Activated T-helper 1 cell treated with anti-CD3 and anti-CD28 coated beads, Interleukin-12 subunit alpha, Interleukin-12 subunit beta, Interleukin-2, Interleukin-4 antibody, amounts not matched to agents 30 ng/mL and 10 ng/mL and 1 ng/mL, durations not matched to agents 14 hours and 24 hours and 36 hours (primary cell): ENCODE measurements at places on chromosomes 6 and 20. TPM values are rescaled to one million over a fixed set of nuclear protein-coding genes. Genes with fewer than 3 reads are reported as not detected.

GRCh38 chr6:133241901-133242636 lies 912 bp downstream of the EYA4 start:
- H3K36me3 ChIP-seq, result no peaks in the 10 kb centered on the region
- peak overlapping the region; percentile 7 for H3K4me3 ChIP-seq
- DNase-seq, result no peak
- peak overlapping the region; percentile 18 for H3K27ac ChIP-seq
- H3K27me3 ChIP-seq, result peaks cover 61% of the 10 kb centered on the region

- H3K4me3 ChIP-seq, result peak overlapping the region; percentile 68
- H3K27ac ChIP-seq, result no peak overlapping the region
- peak; percentile 28 for DNase-seq
- H3K27me3 ChIP-seq, result peaks cover 37% of the 10 kb centered on the region
Measured at GRCh38 chr20:45823949-45824835, 2.9 kb downstream of the TNNC2 start.

DNA sequence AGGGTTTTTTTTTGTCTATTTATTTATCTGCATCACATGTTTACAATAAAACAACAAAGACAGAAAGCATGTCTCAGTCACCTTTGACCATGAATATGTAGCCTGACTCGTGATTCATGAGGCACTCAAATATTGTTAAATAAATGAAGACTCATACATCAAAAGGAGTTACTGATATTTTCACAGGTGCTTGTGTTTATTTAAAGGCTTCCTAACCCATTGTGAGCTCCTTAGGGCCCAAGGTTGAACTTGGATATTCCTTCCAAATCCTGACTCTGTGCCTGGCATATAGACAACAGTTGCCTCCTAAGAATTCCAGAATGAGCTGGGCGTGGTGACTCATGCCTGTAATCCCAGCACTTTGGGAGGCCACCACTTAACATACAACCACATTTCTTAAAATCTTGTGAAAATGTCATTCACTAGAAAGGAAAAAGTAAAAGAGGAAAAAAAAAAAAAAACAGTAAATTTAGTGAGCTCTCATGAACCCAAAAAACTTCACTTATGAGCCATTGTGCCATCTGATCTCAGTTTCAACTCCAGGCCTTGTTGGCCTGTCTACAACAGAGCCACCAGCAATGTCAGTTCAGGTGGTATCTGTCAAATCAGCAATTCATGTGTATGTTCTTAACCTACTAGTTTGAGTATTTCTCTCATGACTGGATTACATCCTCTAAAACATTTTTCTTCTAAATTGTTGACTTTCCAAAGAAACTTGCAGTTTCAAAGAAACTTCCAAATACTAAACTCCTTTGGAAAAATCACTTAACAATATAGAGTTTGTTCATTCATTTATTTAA lies 162.7 kb upstream of the MARCKS start:
- H3K36me3 ChIP-seq, result no peaks in the 10 kb centered on the region
- DNase-seq, result no peak
- no peaks in the 10 kb centered on the region for H3K4me1 ChIP-seq
- H3K27ac ChIP-seq, result no peak overlapping the region
- no peaks in the 10 kb centered on the region for H3K27me3 ChIP-seq

TREML1 gene
- total RNA-seq, result not detected in 2 replicates

SRSF6 gene
- 207 and 219 TPM in 2 replicates for total RNA-seq

ADGRF4 gene
- total RNA-seq, result not detected in 2 replicates

GRCh38 chr6:166903500-166903899 lies 52.9 kb downstream of the RNASET2 start:
- no peak for DNase-seq
- H3K36me3 ChIP-seq, result peaks cover 2% of the 10 kb centered on the region
- no peak overlapping the region for H3K27ac ChIP-seq
- H3K4me1 ChIP-seq, result peaks cover 18% of the 10 kb centered on the region

DNA sequence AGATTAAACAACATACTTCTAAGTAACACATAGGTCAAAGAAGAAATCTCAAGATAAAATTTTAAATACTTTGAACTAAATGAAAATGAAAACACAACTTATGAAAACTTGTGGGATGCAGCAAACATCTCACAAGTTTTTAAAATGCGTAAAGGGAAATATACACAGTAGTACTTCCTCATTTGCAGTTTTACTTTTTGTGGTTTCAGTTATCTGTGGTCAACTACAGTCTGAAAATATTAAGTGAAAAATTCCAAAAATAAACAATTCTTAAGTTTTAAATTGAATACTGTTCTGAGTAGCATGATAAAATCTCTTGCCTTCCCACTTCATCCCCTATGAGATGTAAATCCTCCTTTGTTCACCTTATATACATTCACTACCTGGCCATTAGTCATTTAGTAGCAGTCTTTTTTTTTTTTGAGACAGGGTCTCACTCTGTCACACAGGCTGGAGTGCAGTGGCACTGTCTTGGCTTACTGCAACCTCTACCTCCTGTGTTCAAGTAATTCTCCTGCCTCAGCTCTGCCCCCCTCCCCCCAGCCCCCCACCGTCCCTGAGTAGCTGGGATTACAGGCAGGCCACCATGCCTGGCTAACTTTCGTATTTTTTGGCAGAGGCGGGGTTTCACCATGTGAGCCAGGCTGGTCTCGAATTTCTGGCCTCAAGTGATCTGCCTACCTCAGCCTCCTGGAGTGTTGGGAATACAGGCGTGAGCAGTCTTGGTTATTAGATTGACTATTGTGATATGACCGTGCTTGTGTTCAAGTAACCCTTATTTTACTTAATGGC lies 154.6 kb upstream of the AHI1 start:
- peak overlapping the region; percentile 57 for H3K4me3 ChIP-seq
- H3K27ac ChIP-seq, result peak overlapping the region; percentile 91
- H3K4me1 ChIP-seq, result peaks cover 44% of the 10 kb centered on the region
- no peaks in the 10 kb centered on the region for H3K27me3 ChIP-seq

MTFR2 gene
- total RNA-seq, result 23.3 and 27.6 TPM in 2 replicates

TEAD3 gene
- 1.5 and 2.0 TPM in 2 replicates for total RNA-seq

VPS52 gene
- total RNA-seq, result 59.8 and 63.5 TPM in 2 replicates

DNA sequence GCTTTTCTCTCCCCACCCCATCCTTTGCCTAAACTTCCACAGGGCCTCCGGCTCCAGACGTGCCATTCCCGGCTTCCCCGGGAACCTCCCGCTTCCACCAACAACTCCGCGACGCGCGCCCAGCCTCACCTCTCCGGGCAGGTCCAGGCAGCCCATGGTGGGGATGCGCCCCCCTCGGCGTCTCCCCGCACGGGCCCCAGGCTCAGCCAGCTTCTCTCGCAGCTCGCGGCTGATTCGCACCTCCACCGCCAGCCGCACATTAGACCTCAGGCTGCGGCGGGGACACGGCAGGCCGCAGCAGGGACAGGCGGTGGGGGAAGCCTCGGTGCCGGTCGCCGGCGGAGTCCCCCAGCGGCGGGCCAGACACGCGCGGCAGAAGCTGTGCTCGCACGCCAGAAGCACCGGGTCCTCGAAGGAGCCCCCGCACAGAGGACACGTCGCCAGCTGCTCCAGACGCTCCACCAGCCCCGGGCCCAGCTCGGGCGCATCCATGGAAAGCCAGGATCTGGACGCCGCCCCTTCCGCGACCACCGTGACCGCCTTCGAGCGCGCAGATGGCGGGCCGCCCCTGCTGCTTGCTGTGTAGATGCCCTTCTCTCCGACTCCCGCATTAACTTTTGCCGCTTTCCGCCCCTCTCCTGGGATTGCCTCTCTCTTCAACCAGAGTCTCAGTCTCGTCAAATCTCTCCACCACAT lies at the start of gene RNF39:
Gene RNF39 (minus strand): TSS at position 676 of the 696 bp plus-strand sequence. CDS start 184 bp downstream, at position 492.
- DNase-seq, result no peak
- H3K4me3 ChIP-seq, result peak within 1 kb of the TSS; percentile 40
- peaks cover 87% of the 10 kb centered on the region for H3K27me3 ChIP-seq
- H3K27ac ChIP-seq, result no peak within 1 kb of the TSS
- H3K4me1 ChIP-seq, result peaks cover 44% of the 10 kb centered on the region

GRCh38 chr6:89589297-89590025 lies 49.1 kb downstream of the LYRM2 start:
- no peak for DNase-seq
- H3K27ac ChIP-seq, result no peak overlapping the region
- H3K4me3 ChIP-seq, result no peak overlapping the region

IP6K3 gene
- not detected in 2 replicates for total RNA-seq

DNA sequence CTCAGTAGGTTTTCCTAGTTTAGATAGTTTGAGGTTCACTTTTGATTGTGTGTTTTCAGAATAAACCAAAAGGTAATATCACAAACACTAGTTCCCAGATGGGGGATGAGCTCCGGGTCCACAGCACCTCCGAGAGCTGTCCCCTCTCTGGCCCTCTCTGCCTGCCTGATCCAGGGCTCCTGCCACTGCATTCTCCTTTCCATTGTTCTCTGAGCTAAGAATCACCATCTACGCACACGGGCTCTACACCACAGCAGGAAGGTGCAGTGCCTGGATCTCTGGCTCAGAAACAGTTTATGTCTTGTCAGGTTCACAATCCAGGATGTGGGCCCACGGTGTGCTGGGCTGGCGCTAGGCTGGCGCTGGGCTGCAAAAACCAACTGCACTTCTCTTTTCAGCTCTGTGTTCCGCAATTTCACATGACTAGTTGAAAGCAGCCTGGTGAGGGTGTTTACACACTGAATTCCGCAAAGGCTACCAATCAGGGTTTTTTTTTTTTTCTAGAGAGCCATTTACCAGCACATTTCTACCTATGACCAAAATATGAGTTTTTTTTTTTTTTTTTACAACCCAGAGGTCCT lies 167.5 kb downstream of the SOD2 start:
- H3K27ac ChIP-seq, result no peak overlapping the region
- H3K27me3 ChIP-seq, result no peaks in the 10 kb centered on the region
- no peak overlapping the region for H3K4me3 ChIP-seq
- no peaks in the 10 kb centered on the region for H3K36me3 ChIP-seq

NKAIN4 gene
- not detected in 2 replicates for total RNA-seq

- H3K27me3 ChIP-seq, result no peaks in the 10 kb centered on the region
- no peak overlapping the region for H3K4me3 ChIP-seq
- peaks cover 7% of the 10 kb centered on the region for H3K4me1 ChIP-seq
- DNase-seq, result no peak
Measured at GRCh38 chr6:34295721-34296120, 46.9 kb upstream of the SMIM29 start.

- no peak overlapping the region for H3K4me3 ChIP-seq
- peaks cover 75% of the 10 kb centered on the region for H3K4me1 ChIP-seq
- H3K27me3 ChIP-seq, result no peaks in the 10 kb centered on the region
Measured at GRCh38 chr20:45358282-45359068, 4.5 kb upstream of the SYS1 start.

TRIM10 gene
- total RNA-seq, result 0.05 and 0.08 TPM in 2 replicates

GRCh38 chr20:37534401-37535157 lies 6.9 kb upstream of the BLCAP start:
- peaks cover 5% of the 10 kb centered on the region for H3K27me3 ChIP-seq
- H3K27ac ChIP-seq, result no peak overlapping the region
- DNase-seq, result peak; percentile 36
- no peaks in the 10 kb centered on the region for H3K36me3 ChIP-seq

GRCh38 chr20:4571759-4572531 lies 149.8 kb upstream of the PRND start:
- H3K4me1 ChIP-seq, result peaks cover 5% of the 10 kb centered on the region
- H3K27ac ChIP-seq, result peak overlapping the region; percentile 59
- no peak for DNase-seq
- no peaks in the 10 kb centered on the region for H3K36me3 ChIP-seq
- H3K4me3 ChIP-seq, result no peak overlapping the region

TUBB1 gene
- not detected in 2 replicates for total RNA-seq

DNA sequence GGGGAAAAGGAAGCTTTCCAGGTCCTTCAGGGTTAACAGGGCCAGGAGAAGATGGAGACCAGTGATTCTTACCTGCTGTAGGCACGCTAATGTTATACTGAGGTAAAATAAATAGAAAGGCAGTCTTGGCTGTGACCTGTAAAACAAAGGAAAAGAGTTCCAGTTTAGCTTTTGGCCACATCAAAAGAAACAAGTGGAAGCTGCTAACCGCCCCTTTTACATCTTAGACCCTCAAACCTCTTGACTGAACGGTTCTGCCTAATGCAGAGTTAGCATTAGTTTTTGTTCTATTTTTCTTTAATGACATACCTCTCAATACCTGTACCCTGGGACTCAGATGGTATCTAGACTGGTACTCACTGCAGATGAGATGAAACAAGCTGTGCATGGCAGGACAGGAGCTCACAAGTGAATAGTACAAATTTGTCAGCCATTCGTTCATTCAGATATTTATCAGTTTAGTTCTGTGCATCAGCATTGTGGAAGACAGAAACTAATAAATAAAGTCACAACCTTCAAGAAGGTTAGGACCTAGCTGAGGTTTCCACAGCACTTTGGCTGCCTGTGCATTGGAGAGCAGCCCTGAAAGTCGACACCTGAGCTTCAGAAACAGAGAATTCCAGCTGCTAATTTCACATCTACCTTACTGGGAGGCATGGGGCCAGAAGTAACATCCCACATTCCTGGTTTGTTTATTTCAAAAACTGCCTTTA lies 41.0 kb downstream of the TRAM2 start:
- H3K4me3 ChIP-seq, result peak overlapping the region; percentile 42
- H3K36me3 ChIP-seq, result peaks cover 2% of the 10 kb centered on the region
- DNase-seq, result no peak
- no peaks in the 10 kb centered on the region for H3K27me3 ChIP-seq
- peaks cover 38% of the 10 kb centered on the region for H3K4me1 ChIP-seq

APMAP gene
- 57.7 and 58.7 TPM in 2 replicates for total RNA-seq
